ENCODE measurements at places on chromosomes 1 and 21. TPM values are rescaled to one million over a fixed set of nuclear protein-coding genes. Genes with fewer than 3 reads are reported as not detected.
A peak's percentile ranks its signal among the peaks of the same experiment; 100 is the strongest.

TAS1R1 gene
- polyA plus RNA-seq = not detected

C1orf35 gene
- 31.6 TPM for polyA plus RNA-seq

FAM72C gene
- polyA plus RNA-seq = 0.50 TPM

GRCh38 chr21:16195538-16195910, 465.7 kb downstream of the USP25 start:
- peaks cover 17% of the 10 kb centered on the region for H3K4me1 ChIP-seq
- H3K4me3 ChIP-seq = peak overlapping the region; percentile 30
- H3K27me3 ChIP-seq = no peaks in the 10 kb centered on the region

DNA sequence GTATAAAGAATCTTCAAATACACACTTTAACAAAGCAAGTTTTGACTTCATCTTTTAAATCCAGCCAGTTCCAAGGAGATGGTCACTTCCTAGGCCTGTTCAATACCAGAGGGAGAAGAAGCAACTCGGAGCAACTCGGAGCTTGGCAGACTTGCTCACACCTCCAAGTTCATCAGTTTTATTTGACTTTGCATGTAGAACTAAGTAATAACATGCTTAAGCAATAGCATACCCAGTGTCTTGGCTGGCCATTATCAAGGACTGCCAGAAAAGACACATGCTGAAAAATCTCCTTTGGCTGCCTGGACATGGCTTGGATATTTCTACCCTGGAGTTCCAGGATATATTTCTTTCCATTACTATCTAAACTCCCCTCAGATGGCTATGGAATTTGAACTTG, 52.6 kb downstream of the GNG12 start:
- no peaks in the 10 kb centered on the region for H3K4me1 ChIP-seq
- DNase-seq = no peak
- H3K4me3 ChIP-seq = no peak overlapping the region
- H3K27ac ChIP-seq = no peak overlapping the region

DNA sequence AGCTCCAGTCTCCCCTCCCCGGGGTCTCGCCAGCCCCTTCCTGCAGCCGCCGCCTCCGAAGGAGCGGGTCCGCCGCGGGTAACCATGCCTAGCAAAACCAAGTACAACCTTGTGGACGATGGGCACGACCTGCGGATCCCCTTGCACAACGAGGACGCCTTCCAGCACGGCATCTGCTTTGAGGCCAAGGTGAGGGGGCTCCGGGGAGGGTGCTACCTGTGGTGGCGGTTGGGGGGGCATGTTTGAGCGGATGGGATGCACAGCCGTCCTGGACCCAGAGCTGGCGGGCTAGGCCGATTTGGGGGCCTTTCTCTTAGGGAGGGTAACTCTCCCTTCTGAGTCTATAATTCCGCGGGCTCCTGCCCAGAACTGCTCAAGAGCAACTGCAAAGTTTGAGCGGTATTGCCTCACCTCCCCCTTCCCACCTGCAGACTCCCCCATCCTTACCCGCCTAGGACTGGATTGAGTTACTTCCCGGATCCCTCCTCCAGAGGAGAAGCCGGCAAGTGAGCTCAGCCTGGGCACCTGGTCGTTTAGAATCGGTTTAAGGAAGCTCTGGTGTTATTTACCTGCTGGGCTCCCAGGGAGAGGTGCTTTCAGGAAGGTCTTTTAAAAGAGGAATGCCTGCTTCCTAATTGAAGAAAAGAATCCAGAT, 730 bp downstream of the NOS1AP start:
- no peaks in the 10 kb centered on the region for H3K27me3 ChIP-seq
- peaks cover 12% of the 10 kb centered on the region for H3K4me1 ChIP-seq
- H3K36me3 ChIP-seq = no peaks in the 10 kb centered on the region
- H3K27ac ChIP-seq = peak overlapping the region; percentile 83

DNA sequence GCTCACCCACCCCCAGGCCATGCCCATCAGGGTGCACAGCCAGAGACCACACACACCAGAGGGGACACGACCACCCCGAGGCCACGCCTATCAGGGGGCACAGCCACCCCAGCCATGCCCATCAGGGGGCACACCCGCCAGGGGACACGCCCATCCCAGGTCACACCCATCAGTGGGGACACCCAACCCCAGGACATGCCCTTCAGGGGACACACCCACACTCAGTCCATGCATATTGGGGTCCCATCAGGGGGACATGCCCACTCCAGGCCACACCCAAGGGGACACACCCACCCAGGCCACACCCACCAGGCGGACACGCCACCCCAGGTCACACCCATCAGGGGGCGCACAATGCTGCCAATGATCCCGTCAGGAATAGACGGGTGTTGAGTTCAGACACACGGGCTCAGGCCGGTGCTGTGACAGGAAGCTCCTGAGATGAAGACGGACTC, 20.7 kb downstream of the MCM3AP start:
- no peaks in the 10 kb centered on the region for H3K27me3 ChIP-seq
- DNase-seq = no peak
- no peaks in the 10 kb centered on the region for H3K36me3 ChIP-seq
- no peak overlapping the region for H3K4me3 ChIP-seq
- H3K27ac ChIP-seq = no peak overlapping the region

- no peak overlapping the region for H3K27ac ChIP-seq
- H3K4me1 ChIP-seq = peaks cover 28% of the 10 kb centered on the region
- DNase-seq = no peak
- H3K4me3 ChIP-seq = no peak overlapping the region
- H3K27me3 ChIP-seq = no peaks in the 10 kb centered on the region
Observed at GRCh38 chr1:159921700-159922504, 3.4 kb downstream of the TAGLN2 start.

- no peak overlapping the region for H3K27ac ChIP-seq
- no peak overlapping the region for H3K4me3 ChIP-seq
Observed at GRCh38 chr1:227889863-227890405, 57.8 kb downstream of the WNT9A start.

DNA sequence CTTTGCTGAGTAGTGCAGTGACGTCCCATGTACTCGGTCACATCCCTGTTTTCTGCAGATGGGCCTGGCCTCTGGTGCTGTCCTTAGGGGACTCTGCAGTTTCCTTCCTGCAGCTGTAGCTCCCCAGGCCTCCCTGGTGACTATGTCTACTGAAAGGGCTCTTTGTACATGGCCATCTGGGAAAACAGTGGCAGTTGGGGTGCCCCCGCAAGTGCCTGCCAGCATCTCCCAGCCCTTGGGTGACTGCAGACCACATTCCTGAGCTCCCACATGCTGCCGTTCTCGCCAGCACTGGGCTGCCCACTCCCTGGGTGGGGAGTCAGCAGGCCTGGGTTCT, 37.5 kb upstream of the KCNA10 start:
- no peak overlapping the region for H3K27ac ChIP-seq
- DNase-seq = no peak
- H3K36me3 ChIP-seq = no peaks in the 10 kb centered on the region
- H3K4me3 ChIP-seq = no peak overlapping the region
- H3K4me1 ChIP-seq = no peaks in the 10 kb centered on the region

Data from hepatocyte (in vitro differentiated cells).